Hematopoietic multipotent progenitor cell treated with erythropoietin and hydrocortisone succinate and interleukin-3 and kit ligand, for 4 days (in vitro differentiated cells): ENCODE measurements at places on chromosomes 1 and 21.
A peak's percentile ranks its signal among the peaks of the same experiment; 100 is the strongest.

DNA sequence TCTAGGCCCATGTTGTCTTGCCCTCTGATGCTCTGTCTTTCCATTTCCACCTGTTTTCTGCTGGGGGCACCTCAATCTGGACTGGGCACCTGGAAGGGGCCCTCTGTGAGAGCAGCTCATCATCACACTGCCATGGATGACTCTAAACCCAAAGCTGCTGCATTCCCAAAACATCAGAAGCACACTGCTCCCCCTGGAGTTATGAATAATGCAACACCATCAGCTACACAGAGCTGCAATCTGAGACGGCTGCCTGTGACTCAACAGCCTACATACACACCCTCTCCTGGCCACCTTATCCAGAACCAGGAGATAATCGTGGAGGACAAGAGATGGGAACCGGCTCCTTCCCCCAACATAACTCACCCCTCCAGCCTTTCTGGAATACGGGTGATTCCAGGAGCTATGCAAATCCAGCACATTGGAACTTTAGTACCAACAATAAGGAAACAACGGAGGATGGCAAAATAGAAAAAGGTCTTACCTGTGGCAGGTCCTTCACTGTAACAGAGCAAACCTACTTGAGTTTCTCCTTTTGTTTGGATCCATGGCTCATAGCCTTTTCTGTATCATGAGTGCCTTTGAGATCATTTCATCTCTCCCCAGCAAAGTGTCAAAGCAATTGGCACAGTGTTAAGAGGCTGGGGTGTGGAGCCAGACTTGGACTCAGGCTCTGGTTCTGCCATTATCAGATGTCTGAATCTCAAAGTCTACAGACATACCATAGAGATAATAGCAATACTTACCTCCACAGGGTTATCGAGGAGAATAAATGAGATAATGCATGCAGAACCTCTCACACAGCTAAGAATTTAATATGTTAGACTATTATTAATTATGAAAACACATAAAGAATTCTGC, 29.3 kb downstream of the AK2 start:
- peak; percentile 58 for DNase-seq

DNA sequence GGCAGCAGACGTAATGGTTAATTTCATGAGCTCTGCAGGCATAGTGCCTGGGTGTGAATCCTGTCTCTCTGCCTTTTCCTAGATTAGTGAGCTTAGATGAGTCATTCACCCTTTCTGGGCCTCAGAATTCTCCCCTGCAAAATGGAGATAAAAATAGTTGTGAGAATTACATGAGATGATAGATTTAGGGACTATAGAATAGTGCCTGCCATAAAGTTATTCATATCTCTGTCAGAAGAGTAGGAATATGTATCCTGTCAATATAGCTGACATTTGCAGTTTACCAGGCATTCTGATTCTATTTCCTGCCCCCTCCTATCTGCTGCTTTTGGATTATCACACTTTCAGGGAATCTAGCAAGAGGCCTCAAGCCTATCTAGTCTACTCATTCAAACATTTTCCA, 112.0 kb downstream of the PDE4B start:
- peak; percentile 54 for DNase-seq

DNA sequence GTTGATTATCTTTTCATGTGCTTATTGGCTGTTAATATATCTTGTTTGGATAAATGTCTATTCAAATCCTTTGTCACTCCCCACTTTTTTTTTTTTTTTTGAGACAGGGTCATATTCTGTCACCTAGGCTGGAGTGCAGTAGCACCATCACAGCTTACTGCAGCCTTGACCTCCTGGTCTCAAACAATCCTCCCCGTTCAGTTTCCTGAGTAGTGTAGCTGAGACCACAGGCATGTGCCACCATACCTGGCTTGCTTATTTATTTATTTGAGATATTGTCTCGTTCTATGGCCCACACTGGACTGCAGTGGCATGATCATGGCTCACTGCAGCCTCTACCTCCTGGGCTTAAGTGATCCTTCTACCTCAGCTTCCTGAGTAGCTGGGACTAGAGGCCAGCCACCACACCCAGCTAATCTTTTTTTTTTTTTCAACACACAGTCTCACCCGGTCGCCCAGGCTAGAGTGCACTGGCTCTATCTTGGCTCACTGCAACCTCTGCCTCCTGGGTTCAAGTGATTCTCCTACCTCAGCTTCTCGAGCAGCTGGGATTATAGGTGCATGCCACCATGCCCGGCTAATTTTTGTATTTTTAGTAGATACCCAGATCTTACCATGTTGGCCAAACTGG, 13.9 kb upstream of the MYCL start:
- no peak for DNase-seq

GRCh38 chr1:211497489-211498045, 5.6 kb upstream of the RD3 start:
- no peak for DNase-seq

DNA sequence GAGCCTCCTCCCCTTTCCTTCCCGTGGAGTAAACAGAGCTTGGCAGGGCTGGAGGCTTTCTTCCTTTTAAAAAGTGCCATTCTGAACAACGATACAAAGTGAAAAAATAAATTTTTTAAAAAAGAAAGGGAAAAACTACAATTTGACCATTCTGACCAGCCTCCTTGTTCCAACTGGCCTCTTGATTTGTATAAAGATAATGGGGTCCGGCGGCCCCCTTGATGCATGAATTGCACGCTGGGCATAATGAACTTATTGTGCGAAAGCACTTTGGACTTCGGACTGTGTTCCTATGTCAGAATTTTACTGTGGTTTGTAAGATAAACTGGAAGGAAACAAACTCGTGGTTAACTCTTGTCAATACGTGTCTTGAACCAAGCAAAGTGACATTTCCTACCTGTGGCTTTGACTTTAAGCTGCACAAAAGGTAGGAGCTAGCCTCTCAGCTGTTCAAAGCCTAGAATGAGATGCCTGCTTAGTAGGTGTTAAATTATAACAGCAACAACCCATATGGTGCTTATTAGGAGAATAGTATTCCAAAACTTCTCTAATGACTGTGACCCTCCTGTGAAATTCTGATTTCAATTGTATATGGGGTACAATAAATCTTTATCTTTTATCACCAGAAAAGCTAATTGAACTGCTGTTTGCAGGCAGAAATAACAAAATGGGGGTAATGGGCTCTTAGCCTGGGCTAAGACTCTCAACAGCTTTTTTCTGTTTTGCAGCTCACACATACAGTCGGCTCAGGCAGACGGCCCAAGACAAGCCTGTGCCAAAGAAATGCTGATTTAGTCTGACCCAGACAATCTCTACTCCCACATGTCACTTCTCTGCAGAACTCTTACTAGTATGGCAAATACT, 9.3 kb downstream of the IRF2BP2 start:
- peak; percentile 61 for DNase-seq

GRCh38 chr1:207744000-207744534, 7.8 kb upstream of the CD46 start:
- DNase-seq, result peak; percentile 71

DNA sequence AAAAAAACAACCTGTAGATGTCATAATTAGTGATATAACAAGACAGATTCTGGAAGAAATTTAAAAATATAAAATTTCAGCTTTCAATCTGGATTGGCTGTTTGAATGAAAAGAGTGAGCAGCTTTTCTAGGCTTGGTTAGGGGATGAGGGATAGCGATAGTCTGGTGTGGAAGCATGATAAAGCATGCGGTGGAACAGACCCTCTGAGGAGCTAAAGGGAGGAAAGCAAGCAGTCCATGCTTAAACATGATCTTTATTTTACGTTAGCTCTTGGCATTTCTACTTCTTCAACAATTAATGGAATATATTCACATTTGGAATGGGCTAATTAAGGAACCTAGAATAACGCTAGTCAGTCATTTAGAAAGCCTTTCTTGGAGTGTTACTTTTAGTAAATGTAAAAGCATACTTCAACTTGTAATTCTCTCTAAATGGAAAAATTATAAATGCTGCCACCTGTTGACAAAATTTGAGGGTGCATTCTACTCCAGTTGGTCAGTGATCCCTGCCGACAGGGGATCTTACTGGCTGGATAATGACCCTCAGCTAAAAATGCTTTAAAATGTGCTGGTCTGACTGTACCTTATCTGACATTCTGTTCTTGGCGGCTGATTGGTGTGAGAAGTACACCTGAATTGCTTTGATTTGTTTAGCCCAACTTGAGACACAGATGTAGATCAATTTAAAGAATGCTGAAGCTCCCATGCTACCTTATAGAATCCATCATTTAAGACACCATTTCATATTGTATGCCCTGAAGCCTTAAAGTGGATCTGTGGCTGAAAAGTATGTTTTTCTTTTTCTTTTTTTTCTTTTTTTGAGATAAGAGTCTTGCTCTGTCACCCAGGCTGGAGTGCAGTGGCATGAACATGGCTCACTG, 61.2 kb downstream of the AK4 start:
- peak; percentile 84 for DNase-seq

GRCh38 chr1:201886103-201886885, 2.4 kb upstream of the SHISA4 start:
- peak; percentile 10 for DNase-seq

- no peak for DNase-seq
These were observed 143.2 kb downstream of the MIS18A start for GRCh38 chr21:32135401-32136363.

DNA sequence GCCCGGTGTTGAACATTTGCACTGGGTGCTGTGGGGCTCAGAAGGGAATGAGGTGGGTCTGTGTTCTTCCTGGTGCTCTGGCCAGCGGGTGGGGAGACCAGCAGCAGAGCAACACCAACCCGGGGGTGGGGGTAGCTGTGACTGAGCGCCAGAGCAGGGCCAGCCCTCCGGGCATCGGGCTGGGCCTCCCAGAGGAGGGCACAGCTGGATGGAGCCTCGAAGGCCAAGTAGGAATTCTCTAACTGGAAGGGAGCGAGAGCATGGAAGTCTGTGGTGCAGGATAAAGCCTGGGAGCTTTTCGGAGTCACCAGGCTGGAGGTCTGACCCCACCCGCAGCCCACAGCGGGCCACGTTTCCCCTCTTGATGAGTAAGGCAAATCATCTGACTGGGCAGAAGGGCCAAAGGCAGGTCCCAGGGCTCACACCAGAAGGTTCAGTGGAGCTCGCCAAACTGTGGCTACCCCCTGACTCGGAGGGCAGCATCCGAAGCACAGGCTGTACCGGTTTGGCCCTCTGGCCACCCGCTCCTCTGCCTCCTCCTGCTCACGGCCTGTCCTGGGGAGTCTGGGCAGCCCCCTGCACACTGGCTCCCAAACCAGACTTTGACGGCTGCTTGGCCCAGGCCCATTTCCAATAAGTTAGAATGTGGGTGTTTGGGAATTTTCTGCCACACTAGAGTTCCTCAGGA, 18.8 kb downstream of the SLC1A7 start:
- no peak for DNase-seq

GRCh38 chr1:20124456-20125057, 5.2 kb upstream of the PLA2G2D start:
- DNase-seq, result peak; percentile 60

- peak; percentile 90 for DNase-seq
These were observed 997 bp downstream of the PRKACB start for GRCh38 chr1:84145068-84145467.

DNA sequence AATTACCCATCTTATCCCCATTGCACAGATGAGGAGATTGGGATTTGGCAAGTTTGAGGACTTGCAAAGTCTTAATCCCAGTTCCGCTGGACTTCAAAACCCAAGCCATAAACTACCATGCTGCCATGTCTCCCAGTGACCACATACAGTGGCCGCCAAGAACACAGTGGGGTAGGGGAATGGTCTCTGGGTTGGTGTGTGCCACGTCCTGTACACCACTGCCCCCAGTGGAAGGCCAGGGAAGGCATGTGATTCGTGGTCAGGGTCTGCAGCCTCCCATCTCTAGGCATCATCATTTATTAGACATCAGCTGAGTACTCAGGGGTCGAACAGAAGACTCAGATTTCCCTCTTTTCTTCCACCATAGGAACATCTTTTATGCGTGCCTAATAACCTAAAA, 76.0 kb downstream of the MAN1C1 start:
- peak; percentile 44 for DNase-seq

DNA sequence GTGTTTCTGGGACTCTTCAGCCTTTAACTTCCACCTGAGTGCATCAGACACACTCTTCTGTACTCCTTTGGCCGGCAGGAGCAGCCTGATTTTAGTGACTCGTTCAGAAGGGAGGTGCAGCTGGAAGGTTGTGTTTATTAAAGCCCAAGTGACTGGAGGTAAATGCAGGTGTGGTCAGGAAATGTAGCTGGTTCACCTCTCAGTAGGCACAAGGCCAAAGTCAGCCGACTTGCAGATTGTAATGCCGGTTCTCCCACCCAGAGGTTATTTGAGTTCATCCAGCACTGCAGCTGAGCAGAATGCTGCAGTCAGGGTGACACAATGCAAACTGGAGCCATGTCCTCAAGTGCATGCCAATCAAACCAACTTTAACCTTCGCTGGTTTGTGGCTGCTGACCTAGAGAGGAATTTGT, 91.5 kb downstream of the SPATA46 start:
- DNase-seq, result no peak
